Peyer's patch (tissue), 4 donors: ENCODE measurements at places on chromosomes 1 and 21.

- DNase-seq, result no peak
Measured at GRCh38 chr1:118144684-118145083, 40.3 kb downstream of the SPAG17 start.

GRCh38 chr1:66637146-66637545 is 103.2 kb downstream of the SGIP1 start:
- no peak for DNase-seq

DNA sequence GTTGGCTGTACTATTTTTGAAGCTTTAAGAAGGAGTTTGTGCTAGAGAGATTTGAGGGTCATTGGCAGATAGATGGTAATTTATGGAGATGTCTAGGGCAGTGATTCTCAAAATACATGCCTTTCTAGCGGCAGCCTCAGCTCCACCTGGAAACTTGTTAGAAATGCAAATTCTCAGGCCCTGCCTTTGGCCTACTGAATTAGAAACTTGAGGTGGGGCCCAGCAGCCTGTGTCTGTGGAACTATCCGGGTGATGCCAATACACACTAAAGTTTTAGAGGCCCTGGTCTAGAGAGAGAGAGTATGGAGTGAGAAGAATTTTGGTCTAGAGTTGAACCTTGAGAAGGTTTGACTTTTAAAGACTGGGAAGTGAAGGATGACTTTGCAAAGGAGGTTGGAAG is 82.5 kb downstream of the CDC14A start:
- DNase-seq, result no peak

- DNase-seq, result no peak
Measured at GRCh38 chr1:110581682-110582145, 24.4 kb downstream of the KCNA2 start.

GRCh38 chr21:17427831-17428483 is 84.9 kb upstream of the CXADR start:
- DNase-seq, result no peak

GRCh38 chr1:89781494-89782126 is 39.2 kb upstream of the LRRC8D start:
- DNase-seq, result no peak

- DNase-seq, result peak; percentile 85
Measured at GRCh38 chr1:63892632-63893395, 119.0 kb downstream of the ROR1 start.

- DNase-seq, result peak; percentile 67
Measured at GRCh38 chr1:234980645-234981396, 147.8 kb downstream of the TOMM20 start.

GRCh38 chr1:196324345-196324744 is 283.9 kb downstream of the KCNT2 start:
- DNase-seq, result no peak

DNA sequence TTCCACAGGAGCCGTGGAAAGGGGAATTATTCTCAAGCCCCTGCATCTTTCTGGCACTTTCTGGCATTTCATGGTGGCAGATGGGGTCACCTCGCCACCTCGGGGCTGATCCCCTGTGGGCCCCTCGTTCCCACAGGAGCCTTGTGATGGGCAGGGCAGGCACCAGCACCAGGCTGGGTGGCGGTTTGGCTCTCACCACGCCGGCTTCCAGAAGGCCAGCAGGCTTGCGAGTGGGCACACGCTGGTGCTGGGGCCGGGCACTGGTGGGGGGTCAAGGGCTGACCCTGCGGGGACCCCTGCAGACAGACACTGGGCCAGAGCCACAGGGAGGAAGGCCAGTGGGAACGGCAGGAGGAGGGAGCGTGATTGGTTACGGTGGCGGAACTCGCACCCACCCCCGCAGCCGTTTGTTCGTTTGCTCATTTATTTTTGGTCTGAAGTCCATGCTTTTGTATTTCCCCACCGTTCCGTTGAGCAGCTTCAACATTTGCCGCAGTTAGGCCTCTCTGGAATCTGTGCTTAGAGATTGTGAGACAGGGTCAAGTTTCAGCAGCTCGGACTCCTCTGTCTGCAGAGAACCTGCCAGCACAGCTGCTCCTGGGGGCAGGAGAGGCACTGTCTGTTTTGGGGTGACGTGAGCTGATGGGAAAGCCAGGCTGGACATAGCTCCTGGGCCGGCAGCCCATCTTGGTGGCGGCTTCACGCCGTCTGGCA is 5.3 kb downstream of the COL18A1 start:
- DNase-seq, result no peak

DNA sequence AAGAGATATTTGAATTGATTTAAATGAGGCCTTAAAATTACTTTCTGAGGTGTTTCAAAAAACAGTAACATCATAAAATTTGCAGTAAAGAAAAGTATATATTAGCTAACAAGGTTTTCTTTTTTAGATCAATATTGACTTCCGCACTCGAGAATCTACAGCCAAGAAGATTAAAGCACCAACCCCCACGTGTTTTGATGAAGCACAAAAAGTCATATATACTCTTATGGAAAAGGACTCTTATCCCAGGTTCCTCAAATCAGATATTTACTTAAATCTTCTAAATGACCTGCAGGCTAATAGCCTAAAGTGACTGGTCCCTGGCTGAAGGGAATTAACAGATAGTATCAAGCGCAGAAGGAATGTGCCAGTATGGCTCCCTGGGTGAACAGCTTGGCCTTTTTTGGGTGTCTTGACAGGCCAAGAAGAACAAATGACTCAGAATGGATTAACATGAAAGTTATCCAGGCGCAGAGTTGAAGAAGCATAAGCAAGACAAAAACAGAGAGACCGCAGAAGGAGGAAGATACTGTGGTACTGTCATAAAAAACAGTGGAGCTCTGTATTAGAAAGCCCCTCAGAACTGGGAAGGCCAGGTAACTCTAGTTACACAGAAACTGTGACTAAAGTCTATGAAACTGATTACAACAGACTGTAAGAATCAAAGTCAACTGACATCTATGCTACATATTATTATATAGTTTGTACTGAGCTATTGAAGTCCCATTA is 3.6 kb downstream of the RGS1 start:
- no peak for DNase-seq

DNA sequence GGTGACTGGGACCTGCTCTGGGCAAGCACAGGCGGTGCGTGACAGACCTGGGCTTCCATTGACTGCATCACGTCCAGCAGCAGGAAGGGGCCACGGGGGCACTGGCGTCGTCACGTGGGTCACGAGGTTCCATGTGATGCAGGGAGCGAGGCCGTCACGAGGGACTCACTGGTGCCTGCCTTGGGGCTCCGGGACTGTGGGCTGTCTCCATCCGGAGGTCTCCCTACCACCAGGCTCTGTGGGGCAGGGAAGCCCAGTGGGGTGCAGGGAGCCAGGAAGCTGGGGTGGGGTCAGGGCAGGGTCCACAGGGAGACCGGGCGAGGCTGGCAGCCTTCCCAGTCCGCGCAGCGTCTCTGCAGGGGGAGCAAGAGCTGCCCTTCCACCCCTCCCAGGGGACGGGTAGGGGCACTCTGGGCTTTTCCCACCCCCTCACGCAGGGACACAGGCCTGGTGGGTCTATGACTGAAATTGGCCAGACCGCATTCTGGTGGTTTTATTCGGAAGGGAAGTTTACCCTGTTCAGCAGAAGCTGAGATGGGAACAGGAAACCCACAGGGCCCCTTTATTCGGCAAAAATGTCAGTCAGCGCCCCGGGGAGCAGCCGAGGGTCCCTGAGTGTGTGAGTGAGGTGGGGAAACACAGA is 416 bp upstream of the TNFRSF14 start:
- DNase-seq, result peak; percentile 92

GRCh38 chr1:79845936-79846335 is 839.4 kb upstream of the ADGRL4 start:
- DNase-seq, result no peak

DNA sequence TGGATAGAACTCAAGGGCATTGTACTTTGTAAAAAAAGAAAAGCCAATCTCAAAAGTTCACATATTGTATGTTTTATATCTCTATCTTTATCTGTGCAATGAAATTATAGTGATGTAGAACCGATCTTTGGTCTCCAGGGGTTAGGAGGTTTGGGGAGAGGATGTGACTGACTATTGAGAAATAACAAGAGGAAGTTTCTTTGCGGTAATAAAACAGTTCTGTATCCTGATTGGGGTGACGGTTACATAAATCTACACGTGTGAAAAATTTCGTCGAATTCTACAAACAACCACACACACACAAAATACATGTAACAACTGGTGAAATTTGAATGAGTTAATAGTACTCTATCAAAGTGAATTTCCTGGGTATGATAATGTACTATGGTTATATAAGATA is 10.6 kb upstream of the OR2T33 start:
- no peak for DNase-seq

DNA sequence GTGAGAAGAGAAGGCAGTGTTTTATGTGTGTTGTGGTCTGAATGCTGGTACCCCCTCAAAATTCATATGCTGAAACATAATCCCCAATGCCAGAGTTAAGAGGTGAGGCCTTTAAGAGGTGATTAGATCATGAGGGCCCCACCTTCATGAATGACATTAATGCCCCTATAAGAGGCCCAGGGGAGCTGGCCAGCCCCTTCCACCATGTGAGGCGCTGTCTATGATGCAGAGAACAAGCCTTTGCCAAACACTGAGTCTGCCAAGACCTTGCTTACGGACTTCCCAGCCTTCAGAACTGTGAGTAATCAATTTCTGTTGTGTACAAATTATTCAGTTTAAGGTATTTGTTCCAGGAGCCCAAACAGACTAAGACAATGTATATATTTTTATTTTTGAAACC is 20.2 kb downstream of the CAPZB start:
- DNase-seq, result no peak
